ENCODE measurements at places on chromosomes 6 and 20.

DNA sequence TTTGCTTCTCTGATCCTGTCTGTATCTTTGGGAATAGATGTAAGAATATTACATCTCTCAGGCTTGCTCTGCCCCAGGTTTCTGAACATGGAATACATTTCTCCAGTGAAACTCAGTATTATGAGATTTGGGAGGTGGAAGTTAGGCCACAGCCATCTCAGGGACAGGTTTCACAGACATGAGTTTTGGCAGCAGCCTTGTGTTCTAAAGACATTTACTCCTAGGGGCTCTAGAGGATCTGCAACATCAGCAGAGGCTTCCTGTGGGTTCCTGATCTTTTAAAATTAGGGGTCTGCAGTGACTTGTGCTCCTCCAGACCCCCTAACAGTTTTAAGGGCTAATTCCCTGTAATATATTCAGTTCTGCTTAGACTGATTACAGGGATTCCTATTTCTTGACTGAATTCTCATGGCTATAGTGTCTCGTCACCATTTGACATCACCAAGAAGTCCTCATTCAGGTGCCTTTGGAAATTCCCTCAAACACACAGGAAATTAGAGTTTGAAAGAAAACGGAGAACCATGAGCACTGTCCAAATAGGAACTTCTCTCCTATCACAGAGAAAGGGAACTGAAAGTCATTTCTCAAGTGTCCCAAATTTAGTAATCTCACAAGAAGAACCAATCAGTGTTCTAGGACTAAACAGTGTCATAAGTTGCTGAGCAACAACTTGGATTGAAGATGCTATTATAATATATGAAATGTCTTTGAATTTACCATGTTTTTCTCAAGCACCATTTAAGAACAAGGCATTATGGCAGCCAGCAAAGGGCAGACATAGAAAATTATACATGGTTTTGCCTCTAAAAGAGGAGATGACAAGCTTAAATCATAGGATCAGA lies 2.5 kb upstream of the HLA-DRA start:
- DNase-seq = no peak

- no peak for DNase-seq
Observed at GRCh38 chr6:163820745-163821458, 406.4 kb downstream of the QKI start.

- DNase-seq = no peak
Observed at GRCh38 chr6:7236306-7237209, 76.4 kb downstream of the SSR1 start.

GRCh38 chr20:36859700-36860330 lies 16.1 kb upstream of the TLDC2 start:
- DNase-seq = no peak

DNA sequence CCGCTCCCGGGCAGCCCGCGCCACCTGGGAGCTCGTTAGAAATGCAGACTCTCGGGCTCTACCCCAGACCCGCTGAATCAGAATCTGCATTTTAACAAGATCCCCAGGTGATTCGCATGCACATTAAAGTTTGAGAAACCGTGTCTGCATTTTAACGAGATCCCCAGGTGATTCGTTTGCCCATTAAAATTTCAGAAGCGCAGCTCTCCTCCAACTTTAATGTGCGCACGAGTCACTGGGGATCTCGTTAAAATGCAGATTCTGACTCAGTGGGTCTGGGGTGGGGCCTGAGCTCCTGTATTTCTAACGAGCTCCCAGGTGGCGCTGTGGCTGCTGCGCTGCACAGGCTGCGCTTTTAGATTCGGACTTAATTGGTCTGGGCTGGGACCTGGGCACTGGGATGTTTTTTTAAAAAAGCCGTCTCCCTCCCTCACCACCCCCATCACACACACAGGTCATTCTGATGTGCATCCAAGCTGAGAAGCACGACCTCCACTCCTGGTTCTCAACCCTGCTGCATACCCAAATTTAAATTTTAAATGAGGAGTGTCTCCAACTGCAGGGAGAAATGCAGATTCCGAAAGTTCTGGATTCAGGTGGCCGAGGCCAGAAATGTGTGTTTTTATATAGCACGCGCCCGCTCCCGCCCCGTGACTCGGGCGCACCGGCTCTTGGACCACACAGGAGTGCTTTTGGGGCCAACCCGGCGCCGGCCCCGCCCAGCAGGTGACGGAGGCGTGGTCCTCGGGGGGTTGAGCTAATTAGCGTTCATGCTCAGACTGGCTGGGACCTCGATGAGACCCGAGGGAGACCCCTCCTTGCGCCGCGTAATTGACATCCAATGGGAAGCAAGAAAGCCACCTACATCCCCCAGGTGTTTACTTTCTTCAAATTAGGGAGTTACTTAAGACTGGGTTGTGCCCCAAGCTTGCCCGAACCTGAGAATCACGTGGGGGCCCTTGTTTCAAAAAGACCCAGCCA lies 85.8 kb downstream of the ZFP64 start:
- no peak for DNase-seq

Data from bone marrow (tissue), 2 donors.